ENCODE measurements at places on chromosomes 1 and 21. TPM values are rescaled to one million over a fixed set of nuclear protein-coding genes. Genes with fewer than 3 reads are reported as not detected.

DNA sequence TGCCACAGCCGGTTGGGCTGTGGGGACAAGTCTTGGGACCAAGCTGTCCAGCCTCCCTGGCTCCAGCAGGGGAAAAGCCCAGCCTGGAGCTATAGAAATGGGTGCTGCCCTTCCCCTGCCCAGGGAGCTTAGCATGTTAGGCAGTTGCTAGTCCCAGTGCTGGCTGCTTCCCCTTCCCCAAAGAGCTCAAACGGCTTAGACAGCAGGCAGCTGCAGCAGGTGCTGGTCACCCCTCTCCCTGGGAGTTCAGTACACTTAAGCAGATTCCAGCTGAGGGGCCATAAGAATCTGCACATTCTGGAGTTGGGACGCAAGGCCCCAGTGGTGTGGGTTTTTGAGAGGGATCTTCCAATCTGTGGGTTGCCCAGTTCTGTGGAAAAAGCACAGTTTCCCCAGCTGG lies 11.1 kb upstream of the REG4 start:
- ATAC-seq: no peak

DNA sequence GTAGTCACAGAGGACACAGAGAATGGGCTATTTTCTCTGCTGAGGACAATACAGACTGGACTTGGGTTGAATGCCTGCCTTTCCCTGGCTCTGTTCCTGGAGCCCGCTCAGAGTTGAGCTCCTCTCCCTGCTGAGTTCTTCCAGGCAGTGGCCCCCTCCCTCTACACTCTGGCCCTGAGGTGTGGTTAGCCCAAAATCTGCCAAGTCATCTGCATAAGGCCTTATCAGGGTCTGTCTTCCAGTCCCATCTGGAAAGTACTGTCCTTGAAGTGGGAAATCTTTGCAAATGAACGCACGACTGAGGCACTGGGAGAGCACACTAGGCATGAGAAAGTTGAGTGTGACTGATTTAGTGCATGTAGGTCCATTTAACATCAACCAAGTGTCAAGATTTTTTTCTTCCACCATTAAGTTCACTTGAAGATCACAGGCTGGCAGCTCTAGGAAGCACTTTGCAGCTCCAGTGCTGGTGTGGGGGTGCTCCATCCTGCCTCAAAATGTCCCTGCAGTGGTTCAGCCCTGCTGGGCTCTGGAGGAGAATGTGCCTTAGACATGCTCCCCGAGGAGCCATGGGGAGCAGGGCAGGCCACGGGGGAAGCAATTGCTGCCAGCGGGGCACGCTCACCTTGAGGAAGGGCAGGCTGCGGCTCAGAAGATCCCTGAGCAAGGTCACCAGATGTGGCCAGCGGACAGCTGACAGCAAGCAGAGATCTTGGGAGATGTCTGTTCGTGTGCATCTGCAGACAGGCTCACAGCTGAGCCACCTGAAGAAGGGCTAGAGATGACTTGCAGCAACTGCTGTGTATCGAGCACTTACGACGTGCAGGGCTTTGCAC lies 41.5 kb downstream of the IER5 start:
- ATAC-seq: no peak

DNA sequence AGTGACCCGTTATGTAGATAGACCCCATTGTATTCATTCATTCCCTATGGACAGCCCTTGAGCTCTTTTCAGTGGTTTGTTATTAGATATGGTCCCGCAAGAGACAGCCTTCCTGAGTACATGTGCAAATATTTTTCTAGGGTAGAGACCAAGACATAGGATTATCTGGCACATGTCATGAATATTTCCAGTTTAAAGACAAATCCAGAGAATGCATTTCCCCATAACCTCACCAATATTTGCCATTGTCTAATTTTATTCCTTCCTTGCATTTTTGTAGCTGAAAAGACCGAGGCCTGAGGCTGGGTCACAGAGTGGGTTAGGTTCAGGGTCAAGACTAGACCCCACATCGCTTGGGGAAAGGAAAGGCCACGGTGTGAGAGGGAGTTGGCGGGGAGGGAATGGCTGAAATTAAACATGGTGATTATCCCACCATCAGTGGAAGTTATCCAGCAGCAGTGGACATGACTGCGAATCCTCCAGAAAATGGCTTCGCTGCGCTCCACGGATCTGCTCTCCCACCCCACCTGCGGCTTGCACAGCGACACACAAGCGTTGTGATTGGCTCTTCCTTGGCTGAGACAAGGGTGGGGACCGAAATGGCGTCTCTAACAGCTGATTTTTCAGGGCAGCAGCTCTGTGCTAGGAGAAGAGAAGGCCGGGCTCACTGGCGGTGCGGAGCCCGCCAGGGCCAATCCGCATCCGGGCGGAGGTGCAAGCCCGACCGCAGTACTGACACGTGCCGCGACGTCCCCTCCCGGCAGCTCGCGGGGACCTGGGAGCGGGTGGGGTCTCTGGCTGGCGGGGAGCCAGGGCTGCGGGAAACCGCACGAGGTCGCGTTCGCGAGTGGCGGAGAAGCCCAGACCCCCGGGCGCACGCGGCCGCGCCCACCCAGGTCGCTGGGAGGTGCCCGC lies 16.1 kb upstream of the STMN1 start:
- peak; percentile 84 for ATAC-seq

GRCh38 chr1:55706397-55706796 lies 491.2 kb upstream of the USP24 start:
- no peak for ATAC-seq

DNA sequence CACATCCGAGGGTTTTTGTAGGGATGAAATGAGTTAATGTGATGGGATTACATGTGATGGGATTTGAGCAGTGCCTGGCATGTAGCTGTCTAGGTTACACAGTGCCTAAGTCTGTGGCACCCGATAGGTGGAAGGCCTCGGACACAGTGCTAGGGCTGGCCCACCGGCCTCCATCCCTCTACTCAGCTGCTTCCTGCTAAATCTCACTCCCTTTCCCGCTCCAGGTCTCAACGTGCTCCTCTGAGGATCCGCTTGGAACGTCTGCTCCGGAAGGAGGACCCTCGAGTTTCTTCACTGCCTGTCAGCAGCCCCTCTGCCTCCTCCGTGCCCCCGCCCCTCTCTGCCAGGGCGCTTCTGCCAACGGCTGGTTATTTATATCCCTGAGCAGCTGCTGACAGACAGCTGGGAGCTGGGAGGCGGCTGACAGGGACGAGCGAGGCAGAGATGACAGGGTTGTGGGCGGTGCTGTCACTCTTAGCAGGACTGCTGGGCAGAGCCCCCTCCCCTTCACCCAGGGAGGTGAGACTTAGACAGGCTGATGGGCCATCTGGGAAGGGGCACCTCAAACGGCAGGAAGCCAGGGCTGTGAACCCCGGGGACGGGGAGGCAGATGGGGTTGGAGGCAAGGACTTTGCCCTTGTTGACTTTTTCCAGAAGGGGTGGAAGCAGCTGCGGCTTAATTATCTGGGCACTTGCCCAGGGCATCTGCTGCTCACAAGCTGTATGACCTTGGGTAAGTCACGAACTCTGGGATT lies 26.6 kb upstream of the LRRN2 start:
- no peak for ATAC-seq

DNA sequence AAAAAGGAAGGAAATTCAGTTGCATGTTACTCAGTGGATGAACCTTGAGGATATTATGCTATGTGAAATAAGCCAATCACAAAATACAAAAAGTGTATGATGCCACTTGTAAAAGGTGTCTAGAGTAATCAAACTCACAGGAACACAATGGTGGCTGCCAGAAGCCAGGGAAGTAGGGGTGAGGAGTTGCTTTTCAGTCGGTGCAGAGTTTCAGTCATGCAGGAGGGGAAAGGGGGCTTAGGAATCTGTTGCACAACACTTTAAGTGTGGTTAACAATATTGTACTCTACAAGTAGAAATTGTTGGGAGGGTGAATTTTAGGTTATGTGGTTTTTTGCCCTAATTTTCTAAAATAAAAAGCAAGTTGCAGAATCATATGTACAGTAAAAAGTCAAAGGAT lies 184.2 kb upstream of the RAB4A start:
- ATAC-seq: no peak

GRCh38 chr1:5690898-5691297 lies 301.3 kb downstream of the NPHP4 start:
- ATAC-seq: no peak

GRCh38 chr1:109241344-109241743 lies 8.0 kb upstream of the CELSR2 start:
- ATAC-seq: no peak

- ATAC-seq: no peak
Observed at GRCh38 chr1:53138991-53139884, 3.2 kb downstream of the SLC1A7 start.

The KIF21B gene
- total RNA-seq: 64.2 TPM

The ZYG11A gene
- total RNA-seq: 0.26 TPM

The USP24 gene
- total RNA-seq: 40.8 TPM

The MAP3K21 gene
- total RNA-seq: 7.3 TPM

The SYT6 gene
- not detected for total RNA-seq

All from activated T-helper 17 cell treated with anti-CD3 and anti-CD28 coated beads, Interleukin-2, amount 50 U/mL, for 72 hours (primary cell).